Left cardiac atrium (tissue), 4 donors: ENCODE measurements at places on chromosomes 2 and 18.

DNA sequence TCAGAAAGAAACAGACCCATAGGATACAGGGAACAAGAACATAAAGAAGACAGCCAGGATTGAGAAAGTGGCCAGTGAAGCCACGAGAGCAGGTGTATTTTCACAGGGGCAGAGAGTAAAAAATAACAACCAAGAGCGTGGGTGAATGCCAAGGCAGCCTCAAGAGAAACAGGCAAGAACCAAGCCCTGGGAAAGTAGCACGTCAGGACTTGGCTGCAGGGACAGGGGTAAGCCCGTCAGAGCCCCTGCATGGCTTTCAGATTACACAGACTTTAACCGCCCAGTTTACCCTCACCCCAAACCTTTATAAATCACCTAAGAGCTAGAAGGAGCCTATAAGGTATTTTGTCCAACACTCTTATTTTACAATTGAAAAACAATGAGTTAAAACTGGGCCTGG is 43.7 kb downstream of the ARL4C start:
- no peak for DNase-seq

- DNase-seq, result no peak
Observed at GRCh38 chr2:141062031-141062430, 1068.8 kb downstream of the LRP1B start.

- DNase-seq, result no peak
Observed at GRCh38 chr2:54523324-54523959, 67.3 kb downstream of the SPTBN1 start.

DNA sequence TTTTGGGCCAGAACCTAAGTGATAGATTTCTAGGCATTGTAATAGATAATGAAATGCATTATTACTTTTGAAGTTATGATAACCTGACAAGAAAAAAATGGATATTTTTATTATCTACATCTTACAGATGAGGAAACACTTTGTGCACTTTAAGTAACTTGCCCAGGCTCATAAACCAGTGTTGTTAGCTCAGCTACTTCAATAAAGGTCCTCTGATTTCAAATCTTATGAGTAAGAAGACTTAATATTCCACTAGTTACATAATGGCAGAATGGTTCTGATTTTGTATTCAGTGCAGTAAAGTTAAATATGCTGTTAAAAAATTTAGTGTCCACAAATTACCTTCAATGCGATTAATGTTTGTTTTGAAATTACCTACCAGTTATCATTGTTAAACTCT is 199.0 kb downstream of the BABAM2 start:
- no peak for DNase-seq

- DNase-seq, result no peak
Observed at GRCh38 chr2:67516362-67516761, 119.2 kb downstream of the ETAA1 start.

GRCh38 chr2:42030200-42030759 is 17.5 kb upstream of the PKDCC start:
- no peak for DNase-seq

DNA sequence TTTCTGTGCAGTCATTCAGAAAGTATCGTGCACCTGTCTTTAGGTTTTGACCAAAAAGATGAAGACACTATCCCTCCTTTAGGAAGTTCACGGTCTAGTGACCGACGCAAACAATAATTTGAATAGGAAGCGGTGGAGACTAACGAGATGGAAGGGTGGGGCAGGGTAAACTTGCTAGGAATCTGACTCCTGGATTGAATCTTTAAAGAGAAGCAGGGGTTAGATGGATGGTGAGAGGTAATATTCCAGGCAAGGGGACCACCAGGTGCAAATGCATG is 651 bp upstream of the TXNL1 start:
- DNase-seq, result no peak

DNA sequence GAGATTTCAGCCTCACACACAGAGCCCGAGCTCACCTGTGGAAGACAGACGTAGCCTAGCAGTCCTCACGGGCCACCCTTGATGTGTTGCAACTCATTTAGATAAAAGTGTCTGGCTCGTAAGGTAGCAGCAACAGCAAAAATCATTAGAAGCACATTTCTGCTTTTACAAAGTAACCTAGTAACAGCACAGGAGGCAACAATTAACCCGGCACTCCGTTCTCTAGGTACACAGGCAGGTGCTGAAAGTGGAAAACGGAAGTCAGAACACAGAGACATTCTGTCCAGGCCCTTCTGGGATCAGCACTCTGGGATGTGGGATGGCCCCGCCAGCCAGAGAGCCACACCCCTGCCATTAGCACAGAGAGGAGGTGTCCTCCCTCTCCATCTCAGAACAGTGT is 99.3 kb downstream of the KLHL29 start:
- no peak for DNase-seq

- DNase-seq, result no peak
Observed at GRCh38 chr2:216083464-216084281, 2.0 kb downstream of the TMEM169 start.

DNA sequence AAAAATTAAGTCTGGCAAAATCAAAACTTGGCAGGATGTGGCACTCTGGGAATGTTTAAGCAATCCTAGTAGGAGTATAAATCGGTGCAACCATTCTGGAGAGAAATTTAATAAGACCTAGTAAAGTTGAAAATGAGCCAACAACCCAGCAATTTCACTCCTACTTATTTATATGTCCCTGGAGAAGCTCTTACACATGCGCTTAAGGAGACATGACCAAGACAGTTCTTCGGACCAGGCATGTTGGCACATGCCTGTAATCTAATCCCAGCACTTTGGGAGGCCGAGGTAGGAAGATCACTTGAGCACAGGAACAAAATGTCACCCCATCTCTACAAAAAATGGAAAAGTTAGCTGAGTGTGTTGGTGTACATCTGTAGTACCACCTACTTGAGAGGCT is 374.6 kb upstream of the LYPD1 start:
- no peak for DNase-seq

- DNase-seq, result no peak
Observed at GRCh38 chr2:16861111-16861510, 195.5 kb upstream of the CYRIA start.

DNA sequence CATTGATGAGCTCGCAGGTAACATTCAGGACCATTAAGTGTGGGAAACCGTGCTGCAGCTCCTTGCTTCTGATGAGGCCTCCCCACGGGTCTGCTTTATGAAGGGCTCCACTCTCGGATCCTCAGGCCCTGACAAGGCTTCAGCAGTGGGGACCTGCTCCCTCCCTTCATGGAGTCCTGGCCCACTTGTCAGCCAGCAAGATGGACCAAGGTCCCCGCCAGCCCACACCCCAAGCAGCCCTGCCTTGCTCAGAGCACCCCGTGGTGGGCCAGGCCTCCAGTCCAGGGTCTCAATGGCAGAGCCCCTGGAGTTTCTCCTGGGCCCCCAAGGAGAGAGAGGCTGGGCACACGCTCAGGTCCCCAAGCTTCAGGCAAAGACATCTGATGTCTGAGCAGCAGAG is 41.5 kb downstream of the CROCC2 start:
- no peak for DNase-seq

- no peak for DNase-seq
Observed at GRCh38 chr2:211512806-211513205, 956.4 kb downstream of the CPS1 start.

DNA sequence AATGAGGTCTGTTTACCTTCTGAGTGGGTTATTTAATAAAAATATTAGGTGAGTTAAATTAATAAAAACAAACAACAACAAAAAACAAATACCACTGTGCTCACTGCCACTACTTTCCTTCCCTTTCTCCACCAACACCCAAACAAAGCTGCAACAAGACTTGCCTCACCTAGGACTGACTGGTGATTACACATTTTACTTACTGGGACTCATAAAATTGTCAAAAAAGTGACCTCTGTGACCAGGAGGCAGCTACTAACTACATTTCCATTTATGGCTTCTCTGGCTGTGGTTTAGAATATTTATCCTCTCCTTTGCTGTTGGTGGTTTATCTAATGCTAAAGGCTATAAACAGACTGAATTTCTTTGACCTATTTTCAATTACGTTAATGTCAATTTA is 39.8 kb downstream of the EFEMP1 start:
- DNase-seq, result no peak

GRCh38 chr2:197614532-197614931 is 60.9 kb downstream of the RFTN2 start:
- DNase-seq, result no peak

- no peak for DNase-seq
Observed at GRCh38 chr2:169670215-169670651, 24.0 kb downstream of the CFAP210 start.

GRCh38 chr2:174588463-174588862 is 9.1 kb downstream of the WIPF1 start:
- DNase-seq, result no peak

DNA sequence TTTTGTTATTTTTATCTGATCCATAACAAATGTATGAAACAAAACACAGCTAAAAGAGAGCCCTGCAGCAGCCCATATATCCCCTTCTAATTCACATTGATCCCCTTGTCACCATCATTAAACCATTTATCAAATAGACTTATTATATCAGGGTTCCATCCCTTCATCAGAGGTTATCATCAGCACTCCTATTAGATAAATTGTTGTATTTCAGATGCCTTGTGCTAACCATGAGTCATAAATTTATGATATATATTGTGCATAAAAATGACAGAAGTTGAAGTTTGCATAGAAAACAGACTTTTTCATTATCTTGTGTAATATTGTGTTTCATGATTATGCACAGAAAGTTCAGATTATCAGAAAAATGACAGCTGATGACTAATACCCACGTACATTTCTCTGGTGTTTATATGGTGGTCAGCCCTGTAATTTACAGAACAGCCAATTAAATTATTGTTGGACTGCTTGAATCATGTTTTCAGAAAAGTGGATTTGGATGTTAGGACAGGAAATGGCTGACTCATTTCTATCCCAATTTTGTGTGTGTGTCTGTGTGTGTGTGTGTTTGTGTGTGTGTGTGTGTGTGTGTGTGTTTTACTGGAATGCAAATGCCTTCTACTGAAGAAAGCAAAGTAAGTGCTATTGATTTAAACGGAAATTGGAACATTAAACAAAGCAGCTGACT is 80.9 kb downstream of the PPP1R1C start:
- no peak for DNase-seq

DNA sequence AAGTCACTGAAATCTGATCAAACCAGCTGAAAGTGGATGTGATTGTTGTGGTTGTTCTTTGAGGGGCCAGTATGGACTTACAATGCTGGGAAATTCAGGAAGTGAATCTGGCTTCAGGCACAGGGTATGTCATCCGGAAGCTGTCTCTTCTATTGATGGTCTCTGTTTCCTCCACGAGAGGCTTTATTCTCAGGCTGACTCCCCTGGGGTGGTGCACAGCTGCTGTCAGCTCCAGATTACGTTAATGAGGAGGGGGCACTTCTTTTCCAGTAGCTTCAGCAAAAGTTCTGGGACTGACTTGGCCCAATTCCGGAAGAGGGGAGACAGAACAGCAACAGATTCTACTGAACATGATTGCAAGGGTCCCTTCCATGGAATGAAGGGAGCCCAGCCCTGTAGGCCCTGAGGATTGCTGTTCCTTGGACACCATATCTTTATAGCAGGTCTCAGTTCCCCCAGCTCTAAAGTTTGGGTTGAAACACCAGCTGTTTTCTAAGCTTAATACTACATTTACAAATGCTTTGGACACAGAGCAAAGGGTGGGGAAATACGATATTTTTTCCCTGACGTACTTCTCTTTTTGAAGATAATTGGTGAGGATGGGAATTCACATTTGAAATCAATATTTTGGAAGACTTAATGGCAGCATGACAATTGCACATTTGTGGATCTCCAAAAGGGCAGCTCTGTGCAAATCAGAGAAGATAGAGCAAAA is 400.9 kb downstream of the TSN start:
- no peak for DNase-seq

DNA sequence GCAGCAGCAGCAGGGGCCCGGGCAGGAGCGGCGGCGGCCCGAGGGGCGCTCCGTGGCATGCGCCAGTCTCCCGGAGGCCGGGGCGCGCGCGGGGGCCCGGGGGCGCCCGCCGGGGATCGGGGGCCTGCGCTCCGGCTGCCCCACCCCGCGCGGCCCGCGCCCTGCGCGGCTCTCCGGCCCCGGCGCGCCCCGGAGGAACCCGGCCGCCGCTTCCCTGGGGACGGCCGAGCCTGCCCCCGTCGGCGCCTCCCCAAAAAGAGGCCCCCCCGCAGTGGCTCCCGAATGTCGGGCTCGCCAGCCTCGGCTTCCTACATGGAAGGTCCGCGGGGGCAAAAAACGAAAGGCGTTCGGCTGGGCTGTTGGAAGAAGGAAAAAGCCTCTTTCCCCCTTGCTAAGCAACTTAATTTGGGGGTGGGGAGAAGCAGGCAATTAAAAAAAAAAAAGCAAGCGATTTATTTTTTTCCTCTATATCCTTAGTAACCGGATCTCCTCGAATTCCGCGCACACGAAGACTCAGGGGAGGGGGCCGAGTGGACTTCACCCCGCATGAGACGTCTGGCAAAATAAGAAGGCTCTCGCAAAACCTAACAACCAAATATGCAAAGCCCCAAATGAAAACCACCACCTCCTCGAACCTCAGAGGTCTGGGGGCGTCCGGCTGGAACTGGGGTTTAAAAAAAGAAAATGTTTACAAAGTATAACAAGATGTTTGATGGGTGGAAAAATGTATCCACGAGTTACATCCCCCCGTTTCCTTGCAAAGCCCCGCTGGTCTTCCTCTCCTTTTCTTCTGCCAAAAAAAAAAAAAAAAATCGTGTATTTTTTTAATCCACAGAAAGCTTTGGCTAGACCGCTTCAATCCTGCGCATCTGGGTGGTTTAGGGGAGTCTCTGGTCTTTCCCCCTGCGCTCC is at the start of gene SMAD7:
Gene SMAD7 (minus strand): TSS at position 430 of the 912 bp plus-strand sequence. CDS start 541 bp downstream, outside the sequence.
- DNase-seq, result no peak

- no peak for DNase-seq
Observed at GRCh38 chr2:211093743-211094303, 537.4 kb downstream of the CPS1 start.
